ENCODE measurements at places on chromosomes 13 and 19. TPM values are rescaled to one million over a fixed set of nuclear protein-coding genes. Genes with fewer than 3 reads are reported as not detected.

The RFPL4A gene
- not detected for total RNA-seq

- no peak for DNase-seq
These were observed 14.3 kb downstream of the FAM216B start for GRCh38 chr13:42795666-42796065.

The TBC1D17 gene
- 6.1 TPM for total RNA-seq

DNA sequence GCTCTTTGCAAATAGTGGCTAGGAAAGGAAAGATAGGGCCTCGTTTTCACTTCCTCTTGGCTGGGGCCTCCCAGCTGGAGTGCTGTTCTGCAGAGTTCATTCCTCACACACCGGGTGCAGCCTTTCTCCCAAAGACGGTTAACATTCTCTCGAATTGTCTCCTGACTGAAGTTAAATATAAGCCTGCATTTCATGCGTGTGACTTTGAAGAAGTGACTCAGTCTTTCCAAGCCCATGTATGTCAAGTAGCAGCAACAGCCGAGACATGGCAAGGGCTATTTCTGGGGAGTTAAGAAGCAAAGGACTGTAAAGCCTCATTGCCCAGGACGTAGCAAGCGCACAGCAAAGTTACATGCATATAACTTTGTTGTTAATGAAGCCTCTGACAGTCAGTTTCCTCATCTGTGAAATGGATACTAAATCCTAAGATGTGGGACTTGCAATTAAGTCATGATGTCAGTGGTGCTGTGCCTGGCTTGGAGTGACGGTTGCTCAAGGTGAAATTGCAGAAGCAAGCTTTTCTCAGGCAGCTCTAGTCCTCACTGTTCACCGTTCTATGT is 502.4 kb downstream of the MYO16 start:
- no peak for DNase-seq
